Parietal lobe (tissue), 2 donors: ENCODE measurements at places on chromosomes 1 and 21. TPM values are rescaled to one million over a fixed set of nuclear protein-coding genes. Genes with fewer than 3 reads are reported as not detected.

Gene PLPP3
- 33.2 TPM for total RNA-seq

Gene PADI3
- total RNA-seq, result not detected

Gene IL20
- not detected for total RNA-seq

Gene CATSPER4
- total RNA-seq, result not detected

Gene ZNF648
- 0.31 TPM for total RNA-seq

Gene ESRRG
- 8.1 TPM for total RNA-seq

Gene WDR47
- 211 TPM for total RNA-seq

Gene GRIK3
- total RNA-seq, result 58.5 TPM

Gene HUNK
- total RNA-seq, result 13.1 TPM

Gene C1orf115
- 22.5 TPM for total RNA-seq

Gene CERS2
- 36.0 TPM for total RNA-seq

Gene ARPC5
- total RNA-seq, result 71.7 TPM

Gene IL6R
- total RNA-seq, result 2.2 TPM

Gene PINK1
- total RNA-seq, result 82.6 TPM

Gene FCER1G
- 3.8 TPM for total RNA-seq

Gene EDN2
- not detected for total RNA-seq

Gene GNAT2
- not detected for total RNA-seq

Gene SPRR2F
- not detected for total RNA-seq

Gene LYPD8
- not detected for total RNA-seq
